CD4-positive, alpha-beta T cell treated with Interleukin-1 beta for 1 hour (primary cell): ENCODE measurements at places on chromosomes 1 and 21.
A peak's percentile ranks its signal among the peaks of the same experiment; 100 is the strongest.

DNA sequence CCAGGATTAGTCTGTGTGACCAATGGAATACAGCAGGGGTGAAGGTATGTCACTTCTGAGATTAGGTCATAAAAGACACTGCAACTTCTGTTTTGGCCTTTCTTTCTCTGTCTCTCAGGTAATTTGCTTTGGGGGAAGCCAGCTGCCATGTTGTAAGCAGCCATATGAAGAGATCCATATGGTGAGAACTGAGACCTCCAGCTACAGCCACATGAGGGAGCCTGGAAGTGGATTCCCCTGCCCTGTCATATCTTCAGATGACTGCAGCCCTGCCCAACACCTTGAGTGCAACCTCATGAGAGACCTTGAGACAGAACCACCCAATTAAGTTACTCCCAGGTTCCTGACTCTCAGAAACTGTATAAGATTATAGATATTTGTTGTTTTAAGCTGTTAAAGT lies 70.1 kb upstream of the ESRRG start:
- no peak for DNase-seq

DNA sequence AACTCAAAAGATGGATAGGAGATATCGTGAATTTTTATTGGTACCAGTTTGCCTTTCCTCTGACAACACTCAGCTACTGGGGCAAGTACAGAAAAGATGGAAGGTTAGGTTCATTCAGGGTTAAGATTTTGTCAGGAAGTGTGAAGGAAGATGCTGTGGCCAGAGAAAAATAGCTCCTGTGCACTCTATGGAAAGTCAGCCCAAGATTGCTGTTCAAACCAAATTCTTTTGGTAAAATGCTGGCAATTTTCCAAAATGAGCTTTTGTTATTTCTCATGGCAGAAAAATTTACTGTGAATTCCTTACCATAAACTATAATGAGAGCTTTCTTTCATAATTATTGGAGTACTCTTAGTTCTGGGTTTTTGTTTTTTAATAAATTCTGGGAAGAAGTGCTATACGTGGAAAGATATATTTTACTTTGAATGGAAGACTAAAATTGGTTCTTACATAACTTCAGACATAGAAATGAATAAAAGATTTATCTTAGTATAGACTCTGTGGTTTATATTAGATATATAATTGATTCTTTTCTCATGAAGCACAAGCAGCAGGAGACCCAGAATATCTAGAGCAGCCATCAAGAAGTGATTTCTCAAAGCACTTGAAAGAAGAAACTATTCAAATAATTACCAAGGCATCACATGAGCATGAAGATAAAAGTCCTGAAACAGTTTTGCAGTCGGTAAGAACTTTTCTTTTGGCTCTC lies 112.2 kb downstream of the USP25 start:
- no peak for DNase-seq

DNA sequence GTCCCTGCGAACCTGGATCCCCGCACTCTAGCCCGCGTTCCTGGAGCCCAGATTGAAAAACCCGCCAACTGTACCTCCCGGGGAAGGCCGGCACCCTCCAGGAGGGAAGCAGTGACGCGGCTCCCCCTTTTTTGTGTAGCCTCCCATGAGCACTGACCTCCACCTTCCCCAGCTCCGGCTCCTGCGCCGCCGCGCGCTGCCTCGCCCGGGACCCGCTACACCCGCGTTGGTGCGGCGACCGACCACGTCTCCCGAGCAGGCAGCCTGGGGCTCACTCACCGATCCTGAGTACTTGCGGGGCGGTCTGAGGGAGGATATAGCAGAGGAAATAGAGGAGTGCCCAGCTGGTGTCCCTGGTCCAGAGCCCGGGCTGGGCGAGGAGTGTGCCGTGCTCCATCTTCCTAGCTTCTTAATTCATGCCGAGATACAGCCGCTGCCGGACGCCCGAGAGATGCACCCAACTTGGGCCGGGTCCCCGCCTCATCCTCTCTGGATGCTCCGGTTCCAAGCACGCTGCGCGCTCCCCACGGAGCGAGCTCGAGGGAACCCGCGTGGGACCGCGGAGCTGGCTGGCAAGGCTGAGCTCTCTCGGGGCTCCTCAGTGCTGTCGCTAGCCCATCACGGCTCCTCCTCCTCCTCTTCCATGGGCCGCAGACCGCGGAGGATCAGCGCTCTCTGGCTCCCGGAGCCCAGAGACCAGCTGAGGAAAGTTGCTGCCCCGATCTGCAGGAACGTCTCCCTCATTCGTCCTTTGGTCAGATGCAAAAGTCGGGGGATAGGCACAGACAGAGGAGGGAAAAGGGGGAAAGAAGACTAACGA lies 482 bp downstream of the GRIK1 start:
- DNase-seq: no peak

GRCh38 chr1:9071554-9072235 lies 2.3 kb upstream of the SLC2A5 start:
- no peak for DNase-seq

- no peak for DNase-seq
Measured at GRCh38 chr21:32599091-32599490, 13.1 kb downstream of the CFAP298 start.

DNA sequence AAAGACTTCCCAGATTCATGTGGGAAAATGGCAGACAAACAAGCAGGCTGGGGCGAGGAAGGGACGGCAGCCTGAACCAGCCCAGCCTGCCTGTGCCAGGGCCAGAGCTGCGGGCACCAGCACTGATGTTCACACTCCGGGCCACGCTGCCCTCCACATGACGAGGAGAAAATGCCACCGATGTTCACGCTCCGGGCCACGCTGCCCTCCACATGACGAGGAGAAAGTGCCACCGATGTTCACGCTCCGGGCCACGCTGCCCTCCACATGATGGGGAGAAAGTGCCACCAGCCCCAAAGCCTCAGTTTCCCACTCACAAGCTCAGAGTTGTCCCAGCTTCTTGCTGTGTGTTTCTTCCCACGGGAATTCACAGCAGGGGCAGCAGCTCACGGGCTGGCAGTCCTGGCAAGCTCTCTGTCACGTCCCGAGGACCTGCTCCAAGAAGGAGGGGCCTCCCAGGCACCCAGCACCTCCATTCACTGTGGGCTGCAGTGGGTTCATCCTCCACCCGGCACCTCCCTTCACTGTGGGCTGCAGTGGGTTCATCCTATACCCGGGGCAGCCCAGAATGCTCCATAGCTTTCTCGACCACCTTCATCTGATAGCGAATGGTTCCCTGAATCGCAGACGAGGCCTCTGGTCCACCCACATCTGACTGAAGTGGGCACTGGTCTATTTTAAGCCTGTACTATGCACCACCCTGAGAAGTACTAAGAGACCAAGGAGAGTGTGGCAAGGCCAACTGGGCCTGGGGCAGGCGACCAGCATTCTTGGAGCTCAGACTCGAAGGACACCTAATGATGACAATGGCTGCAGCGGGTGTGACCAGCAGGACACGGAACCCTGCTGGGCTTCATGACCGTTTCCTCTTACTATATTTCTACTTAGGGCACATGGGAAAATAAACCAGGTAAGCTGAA lies 108.8 kb downstream of the NPHP4 start:
- DNase-seq: no peak

GRCh38 chr1:70667494-70668170 lies 256.6 kb downstream of the CTH start:
- DNase-seq: no peak

GRCh38 chr1:7929637-7930036 lies 11.0 kb downstream of the TNFRSF9 start:
- DNase-seq: no peak

DNA sequence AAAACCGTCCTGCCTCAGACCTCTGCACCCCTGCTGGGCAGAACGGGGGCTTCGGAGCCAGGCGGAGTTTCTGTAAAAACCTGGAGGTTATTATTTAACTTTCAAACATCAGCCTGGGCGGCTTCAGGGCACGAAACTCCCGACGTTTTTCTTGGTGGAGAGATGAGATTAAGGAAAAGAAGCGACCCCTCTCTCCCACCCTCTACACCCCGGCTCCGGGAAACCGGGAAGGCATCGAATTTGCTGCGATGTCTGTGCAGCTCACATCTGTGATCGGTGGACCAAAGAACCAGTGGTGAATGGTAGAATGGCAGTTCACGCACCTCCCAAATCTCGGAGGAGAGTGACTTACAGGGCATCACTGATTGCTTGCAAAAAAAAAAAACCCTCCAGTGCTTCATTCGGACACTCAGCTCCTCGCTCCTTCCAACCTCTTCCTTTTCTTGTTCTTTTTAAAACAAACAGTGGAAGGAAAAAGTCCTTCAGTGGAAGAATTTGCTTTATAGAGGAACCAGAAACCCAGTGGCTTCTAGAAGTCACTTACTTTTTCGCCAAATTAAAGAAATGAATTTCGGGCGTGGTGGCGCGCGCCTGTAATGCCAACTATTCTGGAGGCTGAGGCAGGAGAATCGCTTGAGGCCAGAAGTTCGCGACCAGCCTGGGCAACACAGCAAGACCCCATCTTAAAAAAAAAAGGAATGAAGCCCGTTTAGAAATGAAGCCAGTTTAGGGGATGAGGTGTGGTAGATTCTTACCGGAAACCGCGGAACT lies 884 bp downstream of the PHACTR4 start:
- DNase-seq: peak; percentile 11

GRCh38 chr1:87335175-87335884 lies 6.7 kb downstream of the LMO4 start:
- peak; percentile 70 for DNase-seq
